ENCODE measurements at places on chromosomes 12 and 14.

- DNase-seq = no peak
Observed at GRCh38 chr12:111124183-111124582, 203.8 kb upstream of the MYL2 start.

GRCh38 chr12:48000878-48001504 lies 3.3 kb downstream of the COL2A1 start:
- DNase-seq = no peak

- DNase-seq = no peak
Observed at GRCh38 chr12:106239951-106240335, 7.9 kb downstream of the CKAP4 start.

- DNase-seq = no peak
Observed at GRCh38 chr12:21638054-21638891, 19.4 kb downstream of the LDHB start.

- DNase-seq = no peak
Observed at GRCh38 chr14:92507174-92507768, 6.3 kb upstream of the RIN3 start.
